ENCODE measurements at places on chromosomes 13 and 19. TPM values are rescaled to one million over a fixed set of nuclear protein-coding genes. Genes with fewer than 3 reads are reported as not detected.

COX7A1 gene
- 5.8 TPM for total RNA-seq

ZNF790 gene
- 17.1 TPM for total RNA-seq

CYP2A6 gene
- not detected for total RNA-seq

FLT1 gene
- 29.3 TPM for total RNA-seq

LHB gene
- total RNA-seq = not detected

KLK12 gene
- total RNA-seq = not detected

Measured in spinal cord (tissue), 10 donors.